Pancreas (tissue), 10 donors: ENCODE measurements at places on chromosomes 13 and 19. TPM values are rescaled to one million over a fixed set of nuclear protein-coding genes. Genes with fewer than 3 reads are reported as not detected.
A peak's percentile ranks its signal among the peaks of the same experiment; 100 is the strongest.

Gene MEX3D
- 8.1 TPM for total RNA-seq

Gene PGLYRP1
- total RNA-seq = not detected

Gene GTF2F2
- 6.1 TPM for total RNA-seq

DNA sequence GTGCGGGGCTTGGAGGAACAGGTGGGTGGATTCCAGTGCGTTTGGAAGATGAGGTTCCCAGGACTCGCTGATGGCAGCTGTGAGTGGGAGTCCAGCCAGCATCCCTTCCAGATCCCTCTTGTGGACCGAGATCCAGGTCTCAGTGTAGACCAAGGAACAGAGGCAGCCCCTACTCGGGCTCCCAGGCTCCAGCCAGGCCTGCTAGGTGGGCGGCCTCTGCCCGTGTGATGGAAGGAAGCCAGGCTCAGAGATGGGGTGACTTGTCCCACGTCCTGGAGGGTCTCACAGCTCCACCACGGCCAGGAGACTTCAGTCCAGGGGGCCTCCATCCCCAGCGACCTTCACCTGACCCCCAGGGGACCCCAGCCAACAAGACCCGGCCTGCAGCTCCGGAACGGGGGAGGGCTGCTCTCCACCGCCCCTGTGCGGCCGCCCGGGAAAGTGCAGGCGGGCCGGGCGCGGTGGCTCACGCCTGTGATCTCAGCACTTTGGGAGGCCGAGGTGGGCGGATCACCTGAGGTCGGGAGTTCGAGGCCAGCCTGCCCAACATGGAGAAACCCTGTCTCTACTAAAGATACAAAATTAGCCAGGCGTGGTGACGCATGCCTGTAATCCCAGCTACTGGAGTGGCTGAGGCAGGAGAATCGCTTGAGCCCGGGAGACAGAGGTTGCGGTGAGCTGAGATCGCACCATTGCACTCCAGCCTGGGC, 729 bp upstream of the MADCAM1 start:
- DNase-seq = peak; percentile 17
- no peak overlapping the region for H3K27ac ChIP-seq
- no peaks in the 10 kb centered on the region for H3K36me3 ChIP-seq
- peaks cover 7% of the 10 kb centered on the region for H3K4me1 ChIP-seq

- H3K36me3 ChIP-seq = no peaks in the 10 kb centered on the region
- H3K4me1 ChIP-seq = no peaks in the 10 kb centered on the region
Measured at GRCh38 chr13:47027780-47028437, 131.1 kb upstream of the HTR2A start.

- no peaks in the 10 kb centered on the region for H3K4me1 ChIP-seq
- H3K27ac ChIP-seq = no peak overlapping the region
- no peak for DNase-seq
- no peaks in the 10 kb centered on the region for H3K27me3 ChIP-seq
Measured at GRCh38 chr13:33328701-33329100, 43.1 kb upstream of the STARD13 start.

DNA sequence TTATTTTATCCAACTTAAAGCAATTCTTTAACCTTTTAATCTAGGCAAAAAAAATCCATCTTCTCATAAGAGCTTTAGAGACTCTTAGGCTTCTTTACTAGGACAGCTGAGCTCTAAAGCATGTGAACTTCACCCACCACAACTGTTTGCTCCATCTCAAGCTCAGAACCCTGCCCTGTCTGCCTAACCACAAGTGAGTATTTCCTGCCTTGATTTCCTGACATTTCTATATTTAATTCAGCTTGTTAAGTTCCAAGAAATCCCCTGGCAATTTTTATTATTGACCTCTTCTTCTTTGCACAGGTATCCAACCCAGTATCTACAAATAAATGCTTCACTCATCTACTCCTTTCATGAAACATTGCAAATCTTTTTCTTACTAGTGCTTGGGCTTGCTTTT, 21.1 kb upstream of the CEACAM21 start:
- no peaks in the 10 kb centered on the region for H3K27me3 ChIP-seq
- no peak overlapping the region for H3K27ac ChIP-seq
- no peak for DNase-seq
- no peaks in the 10 kb centered on the region for H3K4me1 ChIP-seq
- H3K36me3 ChIP-seq = no peaks in the 10 kb centered on the region

- no peaks in the 10 kb centered on the region for H3K4me1 ChIP-seq
- H3K27me3 ChIP-seq = no peaks in the 10 kb centered on the region
- H3K27ac ChIP-seq = no peak overlapping the region
- peaks cover 41% of the 10 kb centered on the region for H3K36me3 ChIP-seq
- no peak for DNase-seq
- H3K4me3 ChIP-seq = no peak overlapping the region
Measured at GRCh38 chr19:51965583-51965982, 21.1 kb downstream of the ZNF350 start.

GRCh38 chr19:1093811-1094553, 1.2 kb downstream of the POLR2E start:
- no peak for DNase-seq
- H3K27ac ChIP-seq = no peak overlapping the region
- H3K27me3 ChIP-seq = no peaks in the 10 kb centered on the region
- H3K36me3 ChIP-seq = no peaks in the 10 kb centered on the region
- H3K4me1 ChIP-seq = no peaks in the 10 kb centered on the region

DNA sequence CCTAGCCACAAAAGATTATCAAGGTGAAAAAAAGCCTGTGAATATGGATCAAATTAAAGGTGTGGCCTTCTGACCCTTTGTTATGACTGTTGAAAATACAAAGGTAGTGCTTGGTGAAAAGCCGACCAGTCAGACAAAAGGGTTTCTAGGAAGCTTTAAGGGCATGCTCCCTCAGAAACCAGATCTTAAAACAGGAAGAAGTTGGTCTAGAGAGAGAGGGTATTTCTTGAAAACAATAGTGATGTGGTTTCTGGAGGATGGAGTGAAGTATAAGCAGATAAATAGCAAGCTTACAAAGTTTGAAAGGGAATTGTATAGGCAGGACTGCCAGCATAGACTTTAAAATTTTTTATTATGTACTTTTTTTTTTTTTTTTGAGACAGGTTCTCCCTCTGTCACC, 5.0 kb upstream of the EID2 start:
- no peaks in the 10 kb centered on the region for H3K27me3 ChIP-seq
- no peak overlapping the region for H3K27ac ChIP-seq
- DNase-seq = no peak
- no peaks in the 10 kb centered on the region for H3K36me3 ChIP-seq
- H3K4me3 ChIP-seq = no peak overlapping the region

DNA sequence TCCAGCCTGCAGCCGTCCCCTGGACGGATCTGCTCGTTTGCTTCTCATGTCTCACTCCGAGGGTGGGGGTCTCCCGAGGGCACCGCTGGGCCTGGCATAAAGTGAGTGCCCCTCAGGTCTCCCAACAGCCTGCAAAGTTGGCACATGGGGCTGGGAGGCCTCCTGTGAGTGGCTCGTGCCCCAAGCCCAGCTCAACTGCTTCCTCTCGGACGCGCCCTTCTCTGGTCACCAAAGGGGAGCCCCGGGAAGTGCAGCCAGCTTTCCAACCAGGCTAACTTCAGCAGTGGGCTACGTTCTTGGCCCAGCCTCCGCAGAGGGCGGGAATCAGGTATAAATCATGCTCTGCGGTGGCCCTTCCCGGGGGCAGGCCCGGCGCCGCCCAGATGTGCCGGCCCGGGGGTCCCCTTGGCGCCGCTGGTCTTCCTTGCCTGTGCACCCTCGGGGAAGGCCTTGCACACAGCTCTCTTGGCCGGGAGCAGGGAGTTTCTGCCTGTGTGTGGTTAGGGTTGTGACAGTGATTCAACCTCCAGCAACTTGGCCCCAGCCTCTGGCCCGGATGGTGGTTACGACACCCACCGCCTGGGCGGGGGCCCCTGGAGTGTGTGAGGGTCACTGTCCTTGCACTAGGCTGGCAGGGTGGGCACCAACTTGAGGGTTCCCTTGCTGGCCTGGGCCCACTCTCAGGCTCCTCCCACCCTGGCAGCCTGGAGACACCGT, 20.7 kb downstream of the CEBPG start:
- peak; percentile 31 for DNase-seq
- no peak overlapping the region for H3K27ac ChIP-seq
- H3K4me1 ChIP-seq = peaks cover 22% of the 10 kb centered on the region
- H3K27me3 ChIP-seq = no peaks in the 10 kb centered on the region
- H3K4me3 ChIP-seq = no peak overlapping the region
- H3K36me3 ChIP-seq = no peaks in the 10 kb centered on the region

DNA sequence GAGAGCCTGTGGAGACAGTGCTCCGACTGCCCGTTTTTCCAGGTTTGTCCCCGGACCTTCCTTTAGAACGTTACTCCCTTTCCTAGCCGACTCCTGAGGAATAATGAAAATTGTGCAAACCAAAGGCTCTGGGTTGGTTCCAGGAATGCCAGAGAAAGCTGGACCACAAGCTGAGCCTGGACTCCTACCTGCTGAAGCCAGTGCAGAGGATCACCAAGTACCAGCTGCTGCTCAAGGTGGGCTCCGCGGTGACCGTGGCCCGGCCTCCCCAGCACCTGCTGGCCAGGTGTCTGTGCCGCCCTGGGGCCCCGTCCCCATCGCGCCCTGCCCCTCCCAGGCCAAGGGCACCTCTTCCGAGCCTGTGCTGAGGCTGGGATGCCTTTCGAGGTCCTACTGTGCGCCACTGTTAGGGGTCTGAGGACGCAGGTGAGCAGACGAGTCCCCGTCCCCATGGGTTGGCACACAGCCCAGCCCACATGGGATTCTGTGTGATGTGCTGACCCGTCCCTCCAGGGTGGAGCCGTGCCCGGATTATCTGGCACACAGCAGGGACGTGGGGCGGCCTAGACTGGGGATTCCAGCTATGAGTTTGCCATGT, 20.5 kb upstream of the F7 start:
- no peak overlapping the region for H3K4me3 ChIP-seq
- no peaks in the 10 kb centered on the region for H3K4me1 ChIP-seq
- H3K27ac ChIP-seq = no peak overlapping the region
- H3K27me3 ChIP-seq = no peaks in the 10 kb centered on the region

DNA sequence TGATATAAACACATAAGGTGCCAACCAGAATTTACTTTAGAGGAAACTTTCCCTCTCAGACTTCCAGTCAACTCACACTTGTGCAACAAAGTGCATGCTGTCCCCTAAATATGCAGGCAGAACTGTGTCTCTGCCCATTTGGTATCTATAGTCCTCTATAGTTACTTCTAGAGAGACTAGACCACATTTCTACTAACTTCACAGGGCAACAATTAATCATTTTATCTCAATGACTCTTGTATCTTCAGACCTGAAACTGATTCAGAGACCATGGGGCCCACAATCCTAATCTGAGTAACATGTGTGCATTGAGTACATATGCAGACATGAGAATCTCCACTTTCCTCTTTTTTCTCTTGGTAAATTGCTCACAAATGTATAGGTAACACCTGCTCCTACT, 158.1 kb downstream of the ZNF486 start:
- no peaks in the 10 kb centered on the region for H3K27me3 ChIP-seq
- DNase-seq = no peak
- peaks cover 13% of the 10 kb centered on the region for H3K4me1 ChIP-seq
- H3K27ac ChIP-seq = no peak overlapping the region
- H3K4me3 ChIP-seq = no peak overlapping the region
- no peaks in the 10 kb centered on the region for H3K36me3 ChIP-seq

- DNase-seq = peak; percentile 35
- no peaks in the 10 kb centered on the region for H3K27me3 ChIP-seq
- H3K36me3 ChIP-seq = no peaks in the 10 kb centered on the region
- H3K27ac ChIP-seq = no peak overlapping the region
Measured at GRCh38 chr13:114021464-114022308, 47.8 kb upstream of the C13orf46 start.

DNA sequence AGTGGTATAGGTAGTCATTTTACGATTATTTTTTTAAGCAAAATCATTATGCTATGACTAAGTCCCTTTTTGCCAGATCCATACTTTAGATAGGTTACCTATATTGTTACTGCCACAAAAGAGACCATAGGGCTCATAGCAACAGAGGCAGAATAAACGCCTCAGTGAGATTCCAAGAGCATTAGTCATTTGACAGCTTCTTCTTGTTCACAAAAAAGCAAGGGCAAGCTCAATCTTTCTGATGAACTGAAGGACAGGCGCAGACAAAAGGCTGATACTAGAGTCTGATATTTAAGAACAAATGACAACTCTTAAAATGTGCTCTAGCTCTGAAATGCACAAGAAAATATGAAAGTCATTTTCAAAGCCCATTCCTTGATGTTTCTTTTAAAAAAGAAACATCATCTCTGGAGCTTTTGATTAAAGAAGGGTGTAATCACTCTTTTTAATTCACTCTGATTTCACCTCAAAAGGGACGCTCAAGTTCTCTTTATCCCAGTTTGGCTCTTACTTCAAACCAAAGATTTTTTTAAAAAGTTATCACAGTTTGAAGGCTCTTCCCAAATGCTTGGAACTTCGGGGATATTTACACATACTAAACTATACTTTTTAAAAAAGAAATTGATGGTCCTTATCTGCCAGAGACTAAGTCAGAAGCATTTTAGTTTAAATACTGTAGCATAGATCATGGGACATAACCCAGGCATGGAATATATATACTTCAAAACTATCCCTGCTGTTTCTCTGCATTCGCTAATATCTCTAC, 187.2 kb downstream of the EFNB2 start:
- H3K27ac ChIP-seq = no peak overlapping the region
- no peak for DNase-seq
- no peak overlapping the region for H3K4me3 ChIP-seq
- H3K4me1 ChIP-seq = no peaks in the 10 kb centered on the region
- no peaks in the 10 kb centered on the region for H3K36me3 ChIP-seq
- no peaks in the 10 kb centered on the region for H3K27me3 ChIP-seq
